ENCODE measurements at places on chromosomes 2 and 18. TPM values are rescaled to one million over a fixed set of nuclear protein-coding genes. Genes with fewer than 3 reads are reported as not detected.

CACNB4 gene
- polyA plus RNA-seq, result 0.10 TPM

- no peaks in the 10 kb centered on the region for H3K27me3 ChIP-seq
- peak; percentile 68 for DNase-seq
Observed at GRCh38 chr18:43587538-43588153, 310.4 kb upstream of the SYT4 start.

NT5C1B gene
- polyA plus RNA-seq, result not detected

GRCh38 chr2:216590780-216591179 is 42.4 kb upstream of the IGFBP2 start:
- H3K27ac ChIP-seq, result no peak overlapping the region
- H3K4me3 ChIP-seq, result no peak overlapping the region
- H3K4me1 ChIP-seq, result peaks cover 21% of the 10 kb centered on the region
- DNase-seq, result peak; percentile 30
- no peaks in the 10 kb centered on the region for H3K27me3 ChIP-seq

DNA sequence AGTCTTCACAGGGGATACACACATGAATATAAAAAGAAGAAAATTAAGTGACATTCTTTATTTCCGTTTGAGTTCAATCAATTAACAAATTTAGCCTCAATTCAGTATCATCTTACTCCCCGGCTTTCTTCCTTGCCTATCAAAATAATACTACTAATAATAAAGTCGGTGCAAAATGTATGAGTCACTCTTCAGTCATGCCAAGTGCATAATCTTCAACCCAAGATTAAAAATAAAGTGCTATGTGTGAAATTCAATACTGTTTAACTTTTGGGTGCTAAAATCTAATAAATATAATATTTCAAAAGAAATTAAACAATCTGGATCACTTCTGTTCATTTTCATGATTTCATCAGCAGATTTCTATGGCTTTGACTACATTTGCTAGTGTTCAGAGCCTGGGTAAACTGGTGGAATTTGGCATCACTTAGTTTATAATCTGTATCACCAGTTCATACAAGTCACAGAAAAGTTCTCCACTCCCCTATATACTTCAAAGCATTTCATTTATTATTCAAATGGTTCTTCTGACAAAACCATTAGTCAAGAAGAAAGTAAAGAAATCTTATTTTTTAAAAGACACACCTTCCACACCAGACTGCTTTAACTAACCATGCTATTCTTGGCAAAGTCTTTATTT is 183.6 kb downstream of the THADA start:
- peaks cover 6% of the 10 kb centered on the region for H3K36me3 ChIP-seq
- H3K4me3 ChIP-seq, result no peak overlapping the region
- peak overlapping the region; percentile 8 for H3K27ac ChIP-seq
- no peak for DNase-seq
- H3K4me1 ChIP-seq, result peaks cover 36% of the 10 kb centered on the region
- H3K27me3 ChIP-seq, result no peaks in the 10 kb centered on the region

GRCh38 chr2:47003641-47004427 is 88.2 kb upstream of the MCFD2 start:
- H3K4me1 ChIP-seq, result peaks cover 10% of the 10 kb centered on the region
- no peak overlapping the region for H3K4me3 ChIP-seq
- peak overlapping the region; percentile 99 for H3K27ac ChIP-seq
- no peaks in the 10 kb centered on the region for H3K27me3 ChIP-seq
- DNase-seq, result no peak

- H3K27me3 ChIP-seq, result peaks cover 19% of the 10 kb centered on the region
- DNase-seq, result no peak
- no peak overlapping the region for H3K27ac ChIP-seq
- peaks cover 4% of the 10 kb centered on the region for H3K4me1 ChIP-seq
- no peaks in the 10 kb centered on the region for H3K36me3 ChIP-seq
Observed at GRCh38 chr18:52342456-52342855, 2.5 kb downstream of the DCC start.

- peak overlapping the region; percentile 36 for H3K27ac ChIP-seq
- DNase-seq, result no peak
- peaks cover 5% of the 10 kb centered on the region for H3K36me3 ChIP-seq
- H3K4me3 ChIP-seq, result no peak overlapping the region
- no peaks in the 10 kb centered on the region for H3K27me3 ChIP-seq
Observed at GRCh38 chr2:43402452-43402937, 176.1 kb upstream of the ZFP36L2 start.

DNA sequence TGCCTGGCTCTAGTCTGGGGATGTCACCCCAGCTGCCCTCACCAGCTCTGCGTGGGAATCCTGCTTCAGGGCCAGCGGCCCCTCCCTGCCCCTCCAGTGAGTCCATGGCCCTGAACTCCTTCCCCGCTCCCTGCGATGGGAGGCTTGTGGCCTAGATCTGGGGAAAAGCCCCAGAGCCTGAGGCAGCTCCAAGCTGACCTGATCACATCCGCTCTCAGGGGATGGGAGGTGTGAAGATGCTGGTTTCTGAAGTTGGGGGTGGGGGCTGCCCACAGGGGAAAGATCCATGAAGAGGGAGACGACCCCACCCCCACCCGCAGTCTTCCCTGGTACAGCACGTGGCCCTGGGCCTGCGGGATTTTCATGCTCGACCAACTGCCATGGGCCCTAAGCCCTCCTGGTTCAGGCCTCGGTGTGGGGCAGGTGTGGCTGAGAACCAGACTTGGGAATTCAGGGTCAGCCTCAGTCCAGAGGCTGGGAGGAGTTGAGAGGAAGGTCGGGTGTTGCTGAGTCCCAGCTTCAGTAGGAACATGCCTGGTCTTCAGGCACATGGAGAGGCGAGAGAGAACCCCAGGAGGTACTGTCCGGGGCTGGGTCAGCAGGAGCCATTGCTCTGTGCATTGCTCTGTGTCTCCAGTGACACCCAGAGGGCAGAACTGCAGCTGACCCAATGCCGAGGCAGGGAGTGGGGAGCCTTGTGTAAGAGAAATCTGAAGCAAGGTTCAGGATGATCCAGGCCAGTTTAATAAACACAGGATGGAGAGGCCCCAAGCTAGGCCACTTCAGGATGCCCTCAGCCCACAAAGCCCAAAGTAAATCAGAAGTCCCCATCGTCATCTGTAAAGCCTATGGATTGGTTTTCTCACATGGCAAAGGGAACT is 115.1 kb downstream of the CAPN13 start:
- no peak overlapping the region for H3K27ac ChIP-seq
- no peak overlapping the region for H3K4me3 ChIP-seq
- no peak for DNase-seq
- H3K27me3 ChIP-seq, result no peaks in the 10 kb centered on the region

DNA sequence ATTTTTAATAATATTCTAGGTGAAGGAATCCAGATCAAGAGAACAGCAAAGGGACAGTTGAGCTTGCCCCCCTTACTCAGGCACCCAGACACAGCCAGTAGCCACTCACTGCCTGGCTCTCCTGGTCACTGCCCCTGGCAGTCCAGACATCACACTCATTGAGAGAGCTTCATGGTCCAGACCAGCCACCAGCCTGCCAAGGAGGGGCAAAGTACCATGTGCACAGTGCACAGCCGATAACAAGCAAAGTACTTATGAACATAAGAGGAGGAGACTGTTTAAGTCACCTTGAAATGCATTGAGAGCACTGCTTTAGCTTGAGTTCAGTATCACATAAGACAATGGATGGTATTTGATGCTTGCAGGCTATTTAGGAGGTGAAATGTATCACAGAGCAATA is 21.6 kb upstream of the CYRIA start:
- no peak overlapping the region for H3K4me3 ChIP-seq
- H3K27me3 ChIP-seq, result no peaks in the 10 kb centered on the region
- DNase-seq, result no peak
- no peaks in the 10 kb centered on the region for H3K36me3 ChIP-seq

DNA sequence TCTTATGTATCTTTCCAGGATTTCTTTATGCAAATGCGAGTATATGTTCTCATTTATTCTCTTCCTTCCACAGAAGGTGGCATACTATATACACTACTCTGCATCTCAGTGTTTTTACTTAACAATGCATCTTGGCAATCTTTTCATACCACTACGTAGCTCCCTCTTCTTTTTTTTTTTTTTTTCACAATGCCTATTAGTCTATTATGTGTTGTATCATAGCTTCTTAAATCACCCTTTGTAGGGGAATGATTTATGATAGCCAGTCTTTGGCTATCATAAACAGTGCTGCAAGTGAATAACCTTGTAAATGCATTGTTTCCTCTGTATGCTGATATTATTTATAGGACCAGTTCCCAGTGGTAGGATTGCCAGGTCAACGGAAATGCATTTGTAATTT is 204.2 kb downstream of the BABAM2 start:
- H3K4me1 ChIP-seq, result no peaks in the 10 kb centered on the region
- DNase-seq, result no peak
- no peak overlapping the region for H3K27ac ChIP-seq
- H3K36me3 ChIP-seq, result no peaks in the 10 kb centered on the region
- H3K4me3 ChIP-seq, result no peak overlapping the region

TCF23 gene
- not detected for polyA plus RNA-seq

- H3K4me3 ChIP-seq, result no peak overlapping the region
- DNase-seq, result no peak
- H3K27ac ChIP-seq, result no peak overlapping the region
- no peaks in the 10 kb centered on the region for H3K4me1 ChIP-seq
- H3K36me3 ChIP-seq, result no peaks in the 10 kb centered on the region
- H3K27me3 ChIP-seq, result no peaks in the 10 kb centered on the region
Observed at GRCh38 chr2:121015971-121016485, 269.0 kb downstream of the TFCP2L1 start.

- no peaks in the 10 kb centered on the region for H3K27me3 ChIP-seq
- H3K36me3 ChIP-seq, result peaks cover 34% of the 10 kb centered on the region
- H3K27ac ChIP-seq, result no peak overlapping the region
- H3K4me1 ChIP-seq, result no peaks in the 10 kb centered on the region
- no peak for DNase-seq
Observed at GRCh38 chr2:10566018-10566417, 117.9 kb upstream of the ODC1 start.

- DNase-seq, result no peak
- H3K27ac ChIP-seq, result no peak overlapping the region
- no peaks in the 10 kb centered on the region for H3K27me3 ChIP-seq
- peaks cover 20% of the 10 kb centered on the region for H3K4me1 ChIP-seq
Observed at GRCh38 chr2:144941743-144942488, 422.0 kb upstream of the ZEB2 start.

USP34 gene
- polyA plus RNA-seq, result 31.4 TPM

KCNIP3 gene
- 1.6 TPM for polyA plus RNA-seq

DNA sequence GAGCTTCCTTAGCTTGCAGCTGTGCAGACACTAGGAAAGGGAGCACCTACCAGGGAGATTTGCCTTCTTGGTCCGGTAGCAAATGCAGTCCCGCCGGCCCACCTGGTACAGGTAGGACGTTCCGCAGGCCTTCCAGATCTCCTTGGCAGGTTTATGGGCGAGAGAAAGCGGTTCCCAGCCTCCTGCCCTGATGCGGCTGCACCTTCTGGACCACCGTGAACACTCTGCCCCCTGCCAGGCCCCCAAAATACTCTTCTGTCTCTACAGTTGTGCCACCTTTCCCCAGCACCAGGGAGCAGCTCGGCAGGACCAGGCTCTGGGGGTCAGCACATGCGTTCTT is 67.4 kb downstream of the HNRNPLL start:
- DNase-seq, result no peak
- no peak overlapping the region for H3K4me3 ChIP-seq
- H3K36me3 ChIP-seq, result no peaks in the 10 kb centered on the region
- no peak overlapping the region for H3K27ac ChIP-seq
- no peaks in the 10 kb centered on the region for H3K27me3 ChIP-seq

KCNG3 gene
- polyA plus RNA-seq, result 0.03 TPM

DNA sequence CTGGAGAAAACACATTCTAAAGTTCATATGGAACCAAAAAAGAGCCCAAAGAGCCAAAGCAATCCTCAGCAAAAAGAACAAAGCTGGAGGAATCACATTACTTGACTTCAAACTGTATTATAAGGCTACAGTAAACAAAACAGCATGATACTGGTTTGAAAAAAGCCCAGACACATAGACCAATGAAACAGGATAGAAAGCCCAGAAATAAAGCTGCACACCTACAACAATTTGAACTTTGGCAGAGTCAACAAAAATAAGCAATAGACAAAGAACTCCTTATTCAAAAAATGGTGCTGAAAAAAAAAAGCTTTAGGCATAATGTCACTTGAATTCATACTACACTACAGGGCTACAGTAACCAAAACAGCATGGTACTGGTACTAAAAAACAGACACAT is 289.6 kb downstream of the NR4A2 start:
- no peaks in the 10 kb centered on the region for H3K27me3 ChIP-seq
- no peaks in the 10 kb centered on the region for H3K4me1 ChIP-seq
- no peak overlapping the region for H3K4me3 ChIP-seq
- H3K27ac ChIP-seq, result no peak overlapping the region
- no peaks in the 10 kb centered on the region for H3K36me3 ChIP-seq

ABHD1 gene
- 3.3 TPM for polyA plus RNA-seq

GRCh38 chr18:48182779-48183178 is 226.4 kb downstream of the ZBTB7C start:
- peaks cover 8% of the 10 kb centered on the region for H3K27me3 ChIP-seq
- peak overlapping the region; percentile 97 for H3K27ac ChIP-seq
- no peaks in the 10 kb centered on the region for H3K4me1 ChIP-seq
- no peak for DNase-seq
- H3K4me3 ChIP-seq, result no peak overlapping the region

PDE1A gene
- polyA plus RNA-seq, result 0.08 TPM

GRCh38 chr2:156158808-156159207 is 173.7 kb downstream of the NR4A2 start:
- no peaks in the 10 kb centered on the region for H3K36me3 ChIP-seq
- H3K4me1 ChIP-seq, result no peaks in the 10 kb centered on the region
- H3K27me3 ChIP-seq, result no peaks in the 10 kb centered on the region
- H3K27ac ChIP-seq, result no peak overlapping the region
- DNase-seq, result no peak
- no peak overlapping the region for H3K4me3 ChIP-seq

- H3K27ac ChIP-seq, result no peak overlapping the region
- H3K4me1 ChIP-seq, result no peaks in the 10 kb centered on the region
- H3K36me3 ChIP-seq, result no peaks in the 10 kb centered on the region
- peaks cover 12% of the 10 kb centered on the region for H3K27me3 ChIP-seq
- H3K4me3 ChIP-seq, result no peak overlapping the region
Observed at GRCh38 chr18:10680271-10680596, 154.4 kb downstream of the NAPG start.

- no peak for DNase-seq
- H3K4me1 ChIP-seq, result no peaks in the 10 kb centered on the region
- H3K4me3 ChIP-seq, result no peak overlapping the region
- no peak overlapping the region for H3K27ac ChIP-seq
- no peaks in the 10 kb centered on the region for H3K36me3 ChIP-seq
Observed at GRCh38 chr2:112973156-112973555, 4.7 kb upstream of the IL36G start.

DNA sequence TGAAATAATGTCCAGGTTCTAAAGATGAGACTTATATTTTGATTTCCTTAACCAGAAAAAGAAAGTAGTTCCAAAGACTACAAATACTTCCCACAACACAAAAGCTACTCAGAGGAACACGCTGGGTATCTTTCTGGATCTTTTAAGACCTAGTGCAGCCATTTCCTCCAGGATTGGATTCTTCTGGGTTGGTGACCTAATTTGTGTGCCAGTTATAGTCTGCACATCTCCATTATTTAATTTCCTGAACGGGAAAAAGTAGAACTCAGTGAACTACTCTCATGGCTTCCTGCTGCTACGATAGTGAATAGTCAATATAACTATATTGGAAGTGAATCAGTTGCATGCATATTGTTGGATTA is 1.5 kb downstream of the TMEM87B start:
- H3K27ac ChIP-seq, result peak overlapping the region; percentile 93
- H3K4me3 ChIP-seq, result peak overlapping the region; percentile 88
- H3K4me1 ChIP-seq, result peaks cover 15% of the 10 kb centered on the region
- no peak for DNase-seq

- H3K4me3 ChIP-seq, result no peak overlapping the region
- no peaks in the 10 kb centered on the region for H3K27me3 ChIP-seq
- H3K36me3 ChIP-seq, result no peaks in the 10 kb centered on the region
- no peaks in the 10 kb centered on the region for H3K4me1 ChIP-seq
- H3K27ac ChIP-seq, result no peak overlapping the region
Observed at GRCh38 chr18:75538727-75539126, 111.2 kb upstream of the SMIM21 start.
